AG04450 (cell line): ENCODE measurements at places on chromosomes 13 and 19.
A peak's percentile ranks its signal among the peaks of the same experiment; 100 is the strongest.

DNA sequence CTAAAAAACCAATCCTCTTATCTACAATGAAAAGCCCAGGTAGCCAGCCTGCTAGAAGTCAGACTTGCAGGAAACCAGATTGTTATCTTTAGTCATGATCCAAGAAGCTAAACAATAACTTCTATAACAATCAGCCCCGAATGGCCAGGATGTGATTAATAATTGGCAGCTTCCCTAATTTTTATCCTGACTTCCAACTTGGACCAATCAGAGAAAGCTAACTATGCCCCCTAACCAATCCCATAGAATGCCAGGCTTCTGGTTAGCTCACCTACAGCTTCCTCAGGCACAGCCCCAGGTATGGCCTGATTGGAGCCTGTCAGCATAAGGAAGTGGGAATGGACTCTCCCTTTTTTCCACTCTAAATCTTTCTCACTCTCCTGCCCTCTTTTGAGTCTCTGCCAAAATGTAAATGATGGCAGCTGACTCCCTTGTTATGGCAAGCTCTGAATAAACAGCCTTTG is 394.9 kb downstream of the DLEU7 start:
- no peak for DNase-seq

DNA sequence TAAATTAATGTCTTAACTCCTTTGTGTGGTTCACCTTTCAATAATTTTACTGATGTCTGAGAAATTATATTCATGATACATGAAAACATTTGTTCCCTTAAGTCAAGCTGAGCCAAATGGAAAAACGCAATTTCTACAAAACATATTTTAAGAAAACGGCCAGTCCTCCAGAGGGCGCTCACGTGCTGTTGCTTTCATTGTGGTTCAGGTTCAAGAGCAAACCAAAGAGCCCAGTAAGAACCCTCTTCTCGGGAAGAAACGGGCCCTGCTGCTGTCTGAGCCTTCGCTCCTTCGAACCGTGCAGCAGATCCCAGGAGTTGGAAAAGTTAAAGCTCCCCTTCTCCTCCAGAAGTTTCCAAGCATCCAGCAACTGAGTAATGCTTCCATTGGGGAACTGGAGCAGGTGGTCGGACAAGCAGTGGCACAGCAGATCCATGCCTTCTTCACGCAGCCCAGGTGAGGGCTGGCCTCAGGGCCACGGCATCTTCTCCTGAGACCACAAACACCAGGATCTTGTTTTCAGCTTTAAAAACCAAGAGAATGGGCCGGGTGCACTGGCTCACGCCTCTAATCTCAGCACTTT is 4.3 kb downstream of the FAAP24 start:
- no peak for DNase-seq

- no peak for DNase-seq
These were observed 5.1 kb upstream of the FLT3LG start for GRCh38 chr19:49468746-49469447.

DNA sequence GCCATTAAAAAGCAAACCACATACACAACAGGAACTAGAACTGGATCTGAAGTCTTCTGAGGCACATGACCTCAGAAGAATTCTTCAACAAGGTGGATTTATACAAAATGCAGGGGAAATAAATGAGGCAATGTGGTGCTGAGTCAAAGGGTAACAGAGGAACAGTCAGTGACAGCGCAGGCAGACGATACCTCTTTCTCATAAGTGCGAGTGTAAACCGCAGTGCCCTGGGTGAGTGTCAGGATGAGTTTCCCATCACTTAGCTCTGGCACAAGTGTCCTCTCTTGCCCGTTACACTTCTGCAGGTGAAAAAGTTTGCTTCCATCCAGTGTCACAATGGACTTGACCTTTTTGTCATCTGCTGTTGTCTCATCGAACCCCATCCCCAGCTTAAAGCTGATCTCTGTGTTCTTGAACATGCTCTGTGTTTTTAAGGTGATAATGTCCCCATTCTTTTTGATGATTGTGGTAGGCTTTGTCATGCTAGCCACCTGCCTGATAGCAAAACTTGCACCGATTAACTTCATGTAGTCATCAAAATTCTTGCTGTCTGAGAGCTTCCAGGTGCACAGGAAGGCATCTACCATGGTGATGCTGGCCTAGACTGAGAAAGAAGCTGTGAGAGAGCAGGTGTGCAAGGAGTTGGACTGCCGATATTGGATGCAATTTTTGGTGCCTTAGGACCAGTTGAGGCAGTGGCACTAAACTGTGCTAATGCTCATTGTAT is 97.3 kb downstream of the AKAP11 start:
- no peak for DNase-seq

DNA sequence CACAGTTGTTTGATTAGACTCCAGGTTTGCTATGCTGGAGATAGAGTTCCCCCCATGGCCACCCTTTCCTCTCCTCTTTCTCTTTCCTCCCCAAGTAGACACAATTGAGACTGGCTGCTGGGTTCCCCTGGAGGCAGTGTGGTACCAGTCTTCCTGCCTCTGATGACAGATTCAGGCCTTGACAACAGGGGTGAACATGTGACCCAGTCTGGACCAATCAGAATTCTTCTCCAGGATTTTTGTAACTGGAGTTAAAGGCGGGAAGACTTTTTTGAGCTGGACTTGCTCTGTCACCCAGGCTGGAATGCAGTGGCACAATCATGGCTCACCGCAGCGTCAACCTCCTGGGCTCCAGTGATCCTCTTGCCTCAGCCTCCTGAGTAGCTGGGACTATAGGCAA is 48.7 kb downstream of the CCNE1 start:
- no peak for DNase-seq

DNA sequence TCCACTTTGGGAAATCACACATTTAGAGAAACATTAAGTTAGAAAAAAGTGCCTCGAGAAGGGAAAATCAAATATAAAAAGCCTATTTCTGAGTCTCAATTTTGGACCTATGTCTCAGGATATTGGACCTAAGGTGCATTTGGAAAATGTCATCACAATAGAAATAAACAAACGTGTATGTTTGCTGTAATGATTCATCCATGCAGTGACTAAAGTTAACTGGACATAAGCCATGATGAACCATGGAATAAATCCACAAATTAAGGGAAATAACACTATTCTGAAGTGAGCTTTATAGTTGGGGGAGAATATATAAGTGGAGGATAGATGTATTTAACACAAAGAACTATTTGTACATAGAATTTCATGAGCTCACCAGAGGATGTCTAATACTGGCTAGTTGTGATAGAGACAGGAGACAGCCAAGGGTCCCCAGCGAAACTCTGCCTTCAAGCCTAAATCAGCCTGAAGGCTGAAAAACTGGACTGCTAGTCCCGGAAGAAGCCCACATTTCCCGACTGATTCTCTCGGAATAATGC is 963.3 kb upstream of the SPRY2 start:
- no peak for DNase-seq

- no peak for DNase-seq
These were observed 4.5 kb downstream of the SIRT2 start for GRCh38 chr19:38894968-38895367.

GRCh38 chr13:93472814-93473296 is 246.2 kb downstream of the GPC6 start:
- DNase-seq, result no peak

DNA sequence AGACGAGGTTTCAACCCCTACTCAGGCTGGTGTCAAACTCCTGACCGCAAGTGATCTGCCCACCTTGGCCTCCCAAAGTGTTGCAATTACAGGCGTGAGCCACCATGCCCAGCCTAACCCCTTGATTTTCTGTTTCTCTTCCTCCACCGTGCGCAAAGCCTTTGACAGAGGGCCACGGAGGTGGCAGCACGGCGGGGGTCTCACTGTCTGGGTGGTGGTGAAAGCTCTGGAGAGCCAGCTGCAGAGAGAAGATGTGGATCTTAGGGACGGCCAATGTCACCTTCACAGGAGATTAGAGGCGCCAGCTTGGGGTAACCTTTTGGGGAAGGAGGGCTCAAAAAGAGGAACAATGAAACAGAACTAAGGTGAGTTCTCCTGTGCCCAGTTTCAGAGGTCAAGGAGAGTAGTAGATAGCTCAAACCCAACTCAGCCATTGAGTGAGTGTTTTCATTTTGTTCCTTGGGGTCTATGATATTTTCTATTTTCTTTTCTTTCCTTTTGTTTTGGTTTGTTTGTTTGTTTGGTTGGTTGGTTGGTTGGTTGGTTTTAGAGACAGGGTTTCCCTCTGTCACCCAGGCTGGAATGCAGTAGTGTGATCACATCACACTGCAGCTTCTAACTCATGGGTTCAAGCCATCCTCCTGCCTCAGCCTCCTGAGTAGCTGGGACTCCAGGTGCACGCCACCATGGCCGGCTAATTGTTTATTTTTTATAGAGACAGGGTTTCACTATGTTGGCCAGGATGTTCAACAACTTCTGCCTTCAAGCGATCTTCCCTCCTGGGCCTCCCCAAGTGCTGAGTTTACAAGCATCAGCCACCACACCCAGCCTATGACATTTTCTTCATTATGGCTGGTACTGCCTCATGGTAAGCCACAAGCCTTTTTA is 37.7 kb downstream of the GPR42 start:
- no peak for DNase-seq

- peak; percentile 77 for DNase-seq
These were observed 299.7 kb downstream of the DLEU7 start for GRCh38 chr13:50543782-50544181.

GRCh38 chr19:44582581-44583265 is 30.6 kb upstream of the IGSF23 start:
- no peak for DNase-seq

GRCh38 chr19:19538061-19538784 is at the start of gene CILP2:
Gene CILP2, plus strand, starts transcription at chr19:19538265. Its CDS starts 85 bp downstream, at chr19:19538350.
- no peak for DNase-seq

DNA sequence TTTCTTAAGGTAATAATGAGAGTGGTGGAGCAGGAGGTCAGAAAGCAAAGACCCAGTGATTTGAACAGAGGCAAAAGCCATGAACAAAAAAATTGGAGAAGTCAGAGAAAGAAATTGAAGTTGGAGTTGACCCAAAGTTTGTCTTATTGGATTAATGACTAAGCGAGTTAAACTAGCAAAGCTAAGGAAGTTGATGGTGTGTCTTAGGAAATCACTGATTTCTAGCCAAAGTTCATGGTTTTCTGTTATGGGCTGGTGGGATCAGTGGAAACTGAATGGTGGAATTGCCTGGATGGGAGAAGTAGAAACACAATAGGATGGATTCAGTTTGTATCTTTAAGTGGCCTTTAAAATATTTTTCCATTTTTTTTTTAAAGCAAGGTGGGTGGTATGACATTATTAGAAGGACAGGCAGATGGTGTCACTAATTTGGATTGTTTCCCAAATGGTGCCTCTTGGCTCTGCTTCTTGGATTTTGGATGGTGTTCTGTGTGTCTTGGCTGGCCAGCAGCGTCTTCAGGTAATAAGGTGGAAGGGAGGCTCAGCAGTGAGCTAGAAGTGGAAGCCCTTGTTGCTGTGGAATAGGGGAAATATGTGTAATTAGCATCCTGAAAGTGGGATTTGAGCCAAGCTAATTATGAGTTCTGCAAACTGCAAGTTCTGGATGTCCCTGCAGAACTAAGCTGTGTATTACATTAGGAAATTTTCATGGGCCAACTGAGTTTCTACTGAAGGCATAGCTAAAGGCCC is 302.9 kb downstream of the LMO7 start:
- no peak for DNase-seq

GRCh38 chr13:93231867-93232266 is 5.3 kb downstream of the GPC6 start:
- no peak for DNase-seq
